A673 (cell line): ENCODE measurements at places on chromosomes 16 and 17.

- DNase-seq = no peak
Observed at GRCh38 chr16:65827231-65827630, 539.3 kb upstream of the CDH5 start.

DNA sequence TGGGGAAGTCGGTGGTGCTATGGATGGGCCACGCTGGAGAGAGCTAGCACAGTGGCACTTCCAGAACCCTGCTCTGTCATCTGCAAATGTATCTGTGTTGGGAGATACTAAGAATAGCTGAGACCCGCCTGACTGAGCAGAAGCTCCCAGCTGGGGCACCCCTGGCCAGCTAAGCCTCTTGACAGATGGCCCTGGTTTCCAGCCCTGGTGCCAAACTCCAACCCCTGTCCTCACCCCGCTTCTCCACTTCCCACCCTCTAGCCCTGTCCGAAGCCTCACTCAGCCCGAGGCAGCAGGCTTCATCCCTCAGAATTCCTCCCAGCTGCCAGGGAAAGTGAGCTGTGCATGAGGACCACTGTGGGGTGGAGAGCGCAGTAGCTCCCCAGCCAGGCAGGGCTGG is 124.4 kb downstream of the CCDC144A start:
- DNase-seq = no peak

- DNase-seq = no peak
Observed at GRCh38 chr16:67893743-67894399, 817 bp downstream of the PSKH1 start.

- no peak for DNase-seq
Observed at GRCh38 chr16:3494386-3494973, 809 bp downstream of the C16orf90 start.

DNA sequence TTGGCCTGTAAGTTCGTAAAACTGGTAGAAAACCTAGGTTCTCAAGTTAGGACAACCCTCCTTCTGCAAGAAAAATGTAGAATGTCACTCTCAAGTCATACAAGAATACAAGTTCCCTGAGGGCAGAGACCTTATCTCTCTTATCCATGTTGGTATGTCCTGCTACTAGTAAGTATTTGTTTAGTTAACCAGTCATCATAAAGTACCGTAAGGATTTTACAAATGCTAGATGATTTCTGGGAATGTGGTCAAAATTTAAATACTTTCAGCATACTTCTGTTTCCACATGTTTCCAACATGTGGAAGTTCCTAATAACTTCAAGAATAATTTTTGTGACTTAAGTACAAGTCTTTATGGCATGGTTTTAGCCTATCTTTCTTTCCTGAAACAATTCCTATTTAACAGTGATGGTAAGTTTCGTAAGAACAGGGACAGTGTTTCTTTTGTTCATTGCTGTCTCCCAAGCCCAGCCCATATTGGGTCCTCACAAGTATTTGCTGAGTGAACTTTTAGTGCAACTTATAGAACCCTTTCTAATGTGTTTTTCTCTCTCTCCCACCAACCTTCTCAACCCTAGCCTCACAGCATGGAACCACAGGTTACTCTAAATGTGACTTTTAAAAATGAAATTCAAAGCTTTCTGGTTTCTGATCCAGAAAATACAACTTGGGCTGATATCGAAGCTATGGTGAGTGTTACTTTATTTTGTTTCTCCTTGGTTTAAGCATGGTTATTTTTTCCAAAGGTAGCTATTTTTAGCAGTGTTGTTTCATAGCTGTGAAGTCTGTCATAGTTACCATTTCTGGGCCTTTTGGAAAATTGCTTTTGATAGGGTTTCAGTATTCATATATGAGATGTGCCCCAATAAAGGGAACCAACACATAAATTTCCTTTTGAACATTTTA is 4.5 kb downstream of the NBR1 start:
- no peak for DNase-seq

DNA sequence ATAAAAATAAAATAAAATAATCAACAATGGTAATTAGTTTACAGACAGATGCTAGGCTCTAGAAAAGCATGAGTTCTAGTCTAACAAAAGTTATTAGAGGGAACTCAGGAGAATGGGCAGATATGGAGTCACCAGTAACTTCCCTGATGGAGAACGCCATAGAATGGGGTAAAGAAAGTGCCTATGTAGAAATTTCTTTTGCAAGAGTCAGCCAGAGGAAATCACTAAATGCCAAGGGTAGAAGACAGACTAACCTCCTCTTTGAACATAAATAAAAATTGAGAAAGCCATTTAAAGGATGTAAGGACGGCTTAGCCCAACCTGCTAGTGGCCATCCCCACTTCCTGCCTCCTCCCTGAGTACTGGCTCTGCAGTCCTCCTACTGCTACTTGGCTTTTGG is 141.6 kb downstream of the VPS53 start:
- no peak for DNase-seq

- no peak for DNase-seq
Observed at GRCh38 chr16:85715169-85716021, 26.6 kb upstream of the GINS2 start.

DNA sequence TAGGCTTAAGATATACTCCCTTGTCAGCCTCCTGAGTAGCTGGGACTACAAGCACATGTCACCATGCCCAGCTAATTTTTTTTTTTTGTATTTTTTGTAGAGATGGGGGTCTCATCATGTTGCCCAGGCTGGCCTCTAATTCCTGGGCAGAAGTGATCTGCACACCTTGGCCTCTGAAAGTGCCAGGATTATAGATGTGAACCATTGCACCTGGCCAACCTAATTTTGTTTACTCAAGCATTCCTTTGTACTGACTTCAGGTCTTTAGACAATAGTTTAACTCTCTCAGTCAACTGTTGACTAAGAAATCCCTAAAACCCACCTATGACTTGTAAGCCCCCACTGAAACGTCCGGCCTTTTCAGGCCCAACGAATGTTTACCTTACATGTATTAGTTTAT is 628.3 kb upstream of the CDH8 start:
- no peak for DNase-seq

DNA sequence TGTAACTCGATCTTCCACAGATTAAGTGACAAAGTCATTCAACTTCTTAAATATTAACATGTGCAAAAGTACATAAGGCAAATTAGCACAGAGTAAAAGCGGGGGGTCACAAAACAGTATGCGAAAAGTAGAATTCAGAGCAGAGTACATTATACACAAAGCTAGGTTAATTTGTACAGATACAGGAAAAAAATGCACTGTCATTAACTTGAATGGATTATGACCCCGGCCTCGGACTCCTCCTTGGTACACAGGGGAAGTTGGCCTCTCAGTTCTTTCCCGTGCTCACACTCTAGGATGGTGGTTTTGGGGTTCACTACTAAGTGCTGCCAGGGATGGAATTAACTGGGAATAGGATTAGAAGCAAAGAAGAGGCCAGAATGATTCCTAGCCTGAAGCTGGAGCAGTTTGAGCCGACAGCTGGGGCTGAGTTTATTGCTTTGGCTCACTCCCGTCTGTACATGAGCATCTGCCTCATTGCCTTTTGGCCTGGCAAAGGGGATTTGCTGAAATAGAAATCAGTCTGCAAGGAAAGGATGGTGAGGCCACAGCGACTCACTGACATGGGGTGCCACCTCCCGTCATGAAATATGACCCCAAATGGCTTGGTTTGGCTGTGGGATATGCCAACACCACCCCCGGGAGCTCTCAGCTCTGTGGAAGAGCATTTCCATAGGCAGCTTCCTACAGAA is 23.6 kb downstream of the NTN1 start:
- no peak for DNase-seq

- DNase-seq = no peak
Observed at GRCh38 chr16:345772-346171, 6.8 kb downstream of the AXIN1 start.

- DNase-seq = no peak
Observed at GRCh38 chr17:77163511-77164280, 22.9 kb downstream of the SEC14L1 start.

GRCh38 chr16:583470-583814 is 6.4 kb upstream of the RAB40C start:
- no peak for DNase-seq

DNA sequence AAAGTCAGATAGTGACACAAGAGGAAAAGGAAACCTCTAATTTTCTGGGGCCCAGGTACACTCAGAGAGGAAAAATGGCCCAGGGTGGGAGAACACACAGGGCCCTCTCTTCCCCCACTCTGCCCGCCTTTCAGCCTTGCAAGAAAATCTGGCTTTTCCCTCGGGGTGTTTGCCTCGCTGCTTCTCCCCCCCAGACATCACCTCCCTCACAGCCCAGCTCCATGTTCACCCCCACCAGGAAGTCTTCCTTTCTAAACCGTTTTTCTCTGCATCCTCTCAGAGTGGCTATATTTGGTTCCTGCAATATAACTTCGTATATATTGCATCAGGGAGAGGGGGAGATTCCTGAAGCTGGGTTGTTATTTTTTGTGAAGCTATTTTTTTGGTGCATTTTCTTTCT is 27.3 kb downstream of the RPRML start:
- no peak for DNase-seq

DNA sequence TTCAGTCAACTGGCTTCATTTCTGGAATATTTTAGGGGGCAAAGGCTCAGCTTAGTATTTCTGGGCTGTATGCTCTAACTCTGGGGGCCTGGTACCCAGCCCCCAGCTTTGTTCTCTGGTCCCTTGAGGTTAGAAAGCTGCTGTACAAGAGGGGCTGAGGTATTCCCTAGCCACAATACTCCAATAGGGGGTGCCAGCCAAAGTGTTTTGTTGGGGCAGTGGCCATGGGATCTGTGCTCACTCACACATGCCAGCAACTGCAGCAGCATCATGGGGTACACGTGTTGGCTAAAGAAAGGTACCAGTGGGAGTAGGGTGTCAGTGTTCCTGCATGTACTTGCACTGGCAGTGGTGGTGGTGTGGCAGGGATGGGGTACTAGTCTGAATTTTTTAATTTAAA is 257.3 kb downstream of the CA10 start:
- DNase-seq = no peak

- no peak for DNase-seq
Observed at GRCh38 chr17:41308251-41308917, 725 bp downstream of the KRTAP16-1 start.

DNA sequence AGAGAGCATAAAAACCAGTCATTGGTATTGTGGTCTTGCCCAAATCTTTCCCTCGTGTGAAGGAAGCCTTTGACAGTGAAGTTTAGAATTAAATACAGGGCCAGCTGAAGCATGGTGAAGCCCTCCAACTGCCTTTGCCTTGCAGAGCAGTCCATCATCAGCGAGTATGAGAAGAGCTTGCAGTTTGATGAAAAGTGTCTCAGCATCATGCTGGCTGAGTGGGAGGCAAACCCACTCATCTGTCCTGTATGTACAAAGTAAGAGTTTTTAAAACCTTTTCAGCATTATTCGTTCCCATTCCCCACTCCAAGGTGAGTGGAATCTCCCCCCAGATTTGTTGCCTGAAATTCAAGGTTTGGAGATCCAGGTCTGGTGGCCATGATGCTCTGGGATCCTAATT is 5.8 kb downstream of the RPAIN start:
- DNase-seq = no peak

DNA sequence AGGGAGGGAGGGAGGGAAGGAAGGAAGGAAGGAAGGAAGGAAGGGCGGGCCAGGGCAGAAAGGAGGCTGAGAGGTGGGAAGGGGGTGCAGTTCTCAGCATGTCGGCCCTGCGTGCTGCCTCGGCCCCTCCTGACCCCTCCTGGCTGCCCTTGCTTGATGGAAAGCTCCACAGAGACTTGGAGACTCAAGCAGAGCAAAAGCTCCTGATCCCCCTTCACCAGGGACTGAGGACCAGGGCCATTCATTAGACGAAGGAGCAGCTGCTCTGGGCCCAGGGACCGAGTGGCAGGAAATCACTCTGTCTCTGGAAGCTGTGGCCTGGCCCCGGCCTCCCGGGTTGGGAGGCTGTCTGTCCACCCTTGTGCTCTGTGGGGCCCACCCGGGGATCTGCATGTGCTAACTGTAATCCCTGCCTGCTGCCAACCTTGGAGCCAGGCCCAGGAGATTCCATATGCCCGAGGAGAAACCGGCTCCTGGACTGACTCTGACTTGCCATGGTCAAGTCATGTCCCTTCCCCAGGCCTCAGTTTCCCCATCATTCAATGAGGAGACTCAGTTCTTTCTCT is 27.4 kb upstream of the C1QL1 start:
- no peak for DNase-seq

GRCh38 chr17:77211681-77212080 is 70.9 kb downstream of the SEC14L1 start:
- DNase-seq = no peak

DNA sequence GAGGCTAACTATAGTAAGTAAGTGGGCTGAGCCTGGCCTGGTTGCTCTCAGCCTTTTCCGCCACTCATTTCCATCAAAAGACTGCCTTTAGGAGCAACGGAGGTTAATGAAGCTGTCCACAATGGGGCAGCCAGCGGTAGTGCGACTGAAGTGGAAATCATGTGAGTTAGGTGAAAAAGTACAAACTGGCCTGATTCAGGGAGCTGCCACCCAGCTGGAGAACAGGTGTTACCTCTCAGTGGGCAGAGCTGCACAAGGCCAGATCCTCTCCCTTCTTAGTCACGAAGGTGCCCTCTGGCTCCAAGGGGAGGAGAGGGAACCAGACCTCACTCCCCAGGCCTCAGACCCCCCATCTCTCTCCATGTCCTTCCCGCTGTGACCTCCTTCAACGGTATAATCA is 34.4 kb upstream of the CDRT4 start:
- DNase-seq = no peak

DNA sequence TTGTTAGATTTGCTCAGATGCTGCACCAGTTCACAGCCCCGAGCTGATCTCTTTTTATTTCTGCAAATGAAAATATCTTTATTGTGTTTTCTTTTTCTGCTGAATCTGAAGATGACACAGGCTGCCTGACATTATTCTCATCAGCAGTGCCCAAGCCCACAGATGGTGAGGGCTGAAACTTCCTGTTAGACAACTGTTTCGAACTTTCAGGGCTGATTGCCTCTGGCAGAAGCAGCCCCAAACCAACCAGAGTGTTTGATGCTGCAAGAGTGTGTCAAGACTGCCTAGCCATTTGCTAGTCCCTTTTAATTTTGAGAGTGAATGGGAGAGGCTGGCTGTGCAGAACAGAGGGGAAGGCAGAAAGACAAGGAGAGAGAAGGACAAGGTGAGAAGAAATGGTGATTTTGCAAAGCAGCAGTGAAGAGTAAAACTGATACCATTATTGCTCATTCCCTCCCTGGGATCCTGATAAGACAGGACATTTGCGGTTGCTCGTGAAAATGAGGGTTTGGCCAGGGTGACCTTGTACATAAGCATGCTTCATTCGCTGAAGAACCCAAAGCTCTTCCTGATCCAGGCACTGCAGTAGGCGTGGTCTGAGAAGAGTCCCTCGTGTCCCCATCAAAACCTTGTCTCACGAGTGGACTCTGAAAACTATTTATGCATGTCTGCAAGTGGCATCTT is 77.2 kb downstream of the TMEM114 start:
- DNase-seq = no peak

GRCh38 chr16:87338155-87338765 is 21.1 kb upstream of the C16orf95 start:
- DNase-seq = no peak

DNA sequence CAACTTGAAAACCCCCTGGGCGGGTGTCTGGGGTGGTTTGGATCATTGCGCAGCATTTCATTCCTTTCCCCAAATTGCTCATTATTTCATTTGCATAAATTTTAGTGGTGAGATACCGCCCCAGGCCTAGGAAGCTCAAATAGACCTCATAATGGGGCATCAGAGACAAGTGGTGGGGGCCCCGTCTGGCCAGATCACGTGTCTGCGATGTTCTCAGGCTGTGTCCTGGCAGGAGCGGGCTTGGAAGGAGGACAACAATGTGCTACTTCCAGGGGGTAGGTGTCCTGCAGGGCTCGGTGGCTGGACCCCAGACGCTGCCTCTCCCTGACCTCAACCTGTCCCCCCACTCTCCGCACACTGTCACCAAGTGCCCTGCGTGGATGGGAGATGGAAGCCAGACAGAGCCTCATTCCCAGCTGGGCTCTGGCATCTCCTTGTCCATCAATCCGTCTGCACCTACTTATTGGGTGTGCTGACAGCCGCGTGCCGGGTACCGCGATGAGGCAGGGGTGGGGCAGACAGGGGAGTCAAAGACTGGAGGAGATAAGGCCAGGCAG is 116.9 kb downstream of the NTN1 start:
- peak; percentile 74 for DNase-seq
